NCI-H446 treated with DMSO at 0.1 percent for 48 hours (cell line): ENCODE measurements at places on chromosomes 2 and 18.

DNA sequence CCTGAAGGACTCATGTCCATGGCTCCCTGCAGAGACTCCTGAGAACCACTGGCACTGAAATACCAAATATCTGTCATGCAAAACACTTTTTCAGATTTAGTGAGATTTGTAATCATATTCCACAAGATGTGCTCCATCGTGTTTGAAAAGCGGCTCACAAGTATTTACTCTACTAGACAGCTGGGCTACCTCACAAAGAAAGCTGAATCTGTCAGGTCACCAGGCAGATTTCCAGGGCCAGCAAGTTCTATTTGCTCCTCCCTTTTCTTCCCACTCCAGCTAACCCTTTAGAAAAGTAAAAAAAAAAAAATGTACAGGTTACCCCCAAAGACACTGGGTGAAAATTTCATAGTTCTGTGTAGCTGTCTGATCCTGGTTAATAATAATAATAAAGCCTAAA lies 22.9 kb downstream of the WIPF1 start:
- DNase-seq: no peak

DNA sequence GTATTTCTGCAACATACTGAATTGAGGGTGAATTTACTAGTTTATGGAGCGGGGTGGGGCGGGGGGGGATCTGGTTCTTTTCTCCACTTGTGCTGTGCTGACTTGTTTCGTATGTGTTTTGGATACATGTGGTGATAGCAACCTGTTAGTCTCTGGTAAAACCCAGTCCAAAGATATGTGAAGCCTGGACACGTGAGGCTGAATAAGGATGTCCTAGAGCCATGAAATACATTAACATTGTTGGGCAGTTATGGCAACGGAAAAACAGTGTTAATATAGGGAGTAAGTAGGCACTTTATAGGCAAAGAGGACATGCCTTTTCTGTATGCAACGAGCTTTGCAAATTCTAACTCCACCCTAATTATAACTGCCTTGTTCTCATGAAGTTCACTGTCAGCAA lies 42.1 kb upstream of the NEMP2 start:
- DNase-seq: no peak

DNA sequence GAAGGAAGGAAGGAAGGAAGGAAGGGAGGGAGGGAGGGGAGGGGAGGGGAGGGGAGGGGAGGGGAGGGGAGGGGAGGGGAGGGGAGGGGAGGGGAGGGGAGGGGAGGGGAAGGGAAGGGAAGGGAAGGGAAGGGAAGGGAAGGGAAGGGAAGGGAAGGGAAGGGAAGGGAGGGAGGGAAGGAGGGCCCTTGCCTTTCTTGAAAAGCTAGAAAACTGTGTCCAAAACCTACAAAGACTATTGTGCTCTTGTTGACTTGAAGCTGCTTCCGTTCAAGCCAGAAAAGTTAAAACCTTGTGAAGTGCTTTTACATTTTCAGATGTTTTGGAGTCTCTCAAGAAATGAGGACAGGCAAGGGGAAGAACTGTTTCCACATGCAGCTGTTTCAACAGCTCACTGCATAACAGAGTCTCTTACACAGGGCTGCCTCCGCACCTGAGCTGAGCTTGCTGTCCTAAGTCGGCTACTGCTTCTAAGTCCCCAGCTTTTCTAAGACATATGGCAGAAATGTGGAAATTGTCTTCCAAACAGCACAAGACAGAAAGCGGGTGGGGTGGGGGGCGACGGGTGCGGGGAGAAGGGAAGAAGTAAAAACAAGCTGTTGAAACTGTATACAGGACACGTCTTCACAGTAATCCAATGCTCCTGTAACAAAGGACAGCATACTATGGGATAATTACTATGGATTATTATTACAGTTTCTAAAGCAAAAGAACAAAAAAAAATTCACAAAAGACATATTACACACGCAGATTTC lies 46.1 kb downstream of the BCL11A start:
- DNase-seq: no peak

- peak; percentile 90 for DNase-seq
Measured at GRCh38 chr2:122236152-122236874, 480.9 kb downstream of the TSN start.

DNA sequence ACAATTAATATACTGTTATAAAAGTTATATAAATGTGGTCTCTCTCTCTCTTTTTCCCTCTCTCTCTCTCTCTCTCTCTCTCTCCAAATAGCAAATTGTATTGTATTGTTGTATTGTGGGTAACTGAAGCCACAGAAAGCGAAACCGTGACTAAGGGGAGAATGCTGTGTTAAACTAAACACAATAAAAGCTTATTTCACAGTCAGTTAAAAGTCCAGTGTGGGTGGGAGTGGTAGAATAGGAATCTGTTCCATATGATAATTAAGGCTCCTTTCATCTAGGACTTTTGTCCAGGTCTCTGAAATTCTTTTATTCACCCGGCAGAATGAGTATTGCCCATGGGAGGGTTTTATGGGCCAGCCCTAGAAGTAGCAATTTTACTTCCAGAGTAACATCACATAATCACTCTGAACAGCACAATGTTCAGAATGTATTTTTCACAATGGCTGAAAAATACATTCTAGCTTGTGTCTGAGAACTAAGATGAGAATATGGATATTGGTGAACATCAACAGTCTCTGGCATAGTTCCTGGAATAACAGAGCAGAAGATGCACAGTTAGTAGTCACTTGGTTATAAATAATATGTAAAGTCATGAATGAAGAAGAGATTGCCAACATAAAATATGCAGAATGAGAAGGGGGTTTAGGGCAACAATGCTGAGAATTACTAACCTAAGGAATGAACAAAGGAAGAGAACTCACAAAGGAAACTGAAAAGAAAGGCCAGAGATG lies 399.1 kb downstream of the PLCL1 start:
- no peak for DNase-seq

DNA sequence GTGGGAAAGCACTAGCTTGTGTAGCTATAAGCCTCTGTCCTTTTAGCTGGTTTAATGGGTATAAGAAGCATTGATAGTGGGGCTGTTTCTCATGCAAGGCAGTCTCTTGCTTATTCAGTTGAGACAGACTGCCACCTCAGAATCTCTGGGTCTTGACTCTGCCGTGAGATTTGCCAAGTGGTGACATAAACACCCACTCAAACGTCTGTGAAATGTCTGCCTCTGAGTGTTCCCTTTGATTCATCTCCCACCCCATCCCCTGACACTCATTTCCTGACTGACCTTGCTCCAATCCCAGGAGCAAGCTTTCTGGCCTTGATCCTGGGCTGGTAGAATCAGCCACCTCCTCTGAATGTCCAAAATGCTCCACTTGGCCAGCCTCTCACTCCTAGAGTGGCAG lies 141.9 kb upstream of the RBMS1 start:
- no peak for DNase-seq
